ENCODE measurements at places on chromosomes 13 and 19. TPM values are rescaled to one million over a fixed set of nuclear protein-coding genes. Genes with fewer than 3 reads are reported as not detected.

Gene SRRM5
- total RNA-seq, result 0.55 TPM

Gene PROSER1
- total RNA-seq, result 40.1 TPM

Gene FAM216B
- total RNA-seq, result not detected

Gene FAM124A
- total RNA-seq, result not detected
